Erythroblast (primary cell): ENCODE measurements at places on chromosomes 13 and 19.

DNA sequence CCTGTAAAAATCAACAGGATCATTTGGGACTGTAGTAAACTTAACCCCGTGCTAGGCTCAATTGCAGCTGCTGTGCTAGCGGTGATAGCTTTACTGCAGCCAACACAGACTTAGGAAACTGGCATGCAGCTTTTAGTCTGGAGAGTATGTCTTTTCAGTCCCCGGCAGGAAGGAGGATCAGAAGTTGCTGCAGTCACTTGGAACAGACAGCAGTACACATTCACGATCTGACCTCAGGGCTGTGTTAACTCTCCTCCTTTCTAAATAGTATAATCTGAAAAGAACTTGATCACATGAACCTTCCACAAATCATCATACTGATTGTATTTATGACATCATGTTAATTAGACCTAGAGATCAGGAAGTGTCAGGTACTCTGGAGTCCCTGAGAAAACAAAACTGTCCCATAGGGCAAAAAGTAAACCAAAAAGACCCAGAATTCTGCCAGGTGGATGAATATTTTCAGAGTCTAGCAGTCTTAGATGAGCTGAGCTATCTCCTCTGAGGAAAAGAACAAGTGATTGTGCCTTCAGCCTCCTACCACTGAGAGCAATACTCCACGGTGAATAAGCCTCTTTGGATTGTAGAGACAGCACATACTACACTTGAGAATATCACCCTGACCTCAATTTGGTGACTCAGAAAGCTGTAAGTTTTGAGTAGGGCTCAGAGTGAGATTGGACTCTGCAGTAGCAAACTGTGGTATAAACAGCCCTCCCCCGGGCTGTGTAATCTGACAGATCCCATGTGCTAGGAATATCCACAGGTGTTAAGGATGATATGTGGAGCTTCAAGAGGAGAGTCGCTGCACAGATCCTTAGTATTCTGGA lies 181.0 kb upstream of the GPR12 start:
- DNase-seq, result no peak

- no peak for DNase-seq
These were observed 15.2 kb downstream of the F10 start for GRCh38 chr13:113137691-113138298.

GRCh38 chr19:8196271-8196927 lies 12.8 kb upstream of the CERS4 start:
- no peak for DNase-seq

GRCh38 chr13:21362741-21363140 lies 96.4 kb downstream of the ZDHHC20 start:
- DNase-seq, result peak; percentile 37

DNA sequence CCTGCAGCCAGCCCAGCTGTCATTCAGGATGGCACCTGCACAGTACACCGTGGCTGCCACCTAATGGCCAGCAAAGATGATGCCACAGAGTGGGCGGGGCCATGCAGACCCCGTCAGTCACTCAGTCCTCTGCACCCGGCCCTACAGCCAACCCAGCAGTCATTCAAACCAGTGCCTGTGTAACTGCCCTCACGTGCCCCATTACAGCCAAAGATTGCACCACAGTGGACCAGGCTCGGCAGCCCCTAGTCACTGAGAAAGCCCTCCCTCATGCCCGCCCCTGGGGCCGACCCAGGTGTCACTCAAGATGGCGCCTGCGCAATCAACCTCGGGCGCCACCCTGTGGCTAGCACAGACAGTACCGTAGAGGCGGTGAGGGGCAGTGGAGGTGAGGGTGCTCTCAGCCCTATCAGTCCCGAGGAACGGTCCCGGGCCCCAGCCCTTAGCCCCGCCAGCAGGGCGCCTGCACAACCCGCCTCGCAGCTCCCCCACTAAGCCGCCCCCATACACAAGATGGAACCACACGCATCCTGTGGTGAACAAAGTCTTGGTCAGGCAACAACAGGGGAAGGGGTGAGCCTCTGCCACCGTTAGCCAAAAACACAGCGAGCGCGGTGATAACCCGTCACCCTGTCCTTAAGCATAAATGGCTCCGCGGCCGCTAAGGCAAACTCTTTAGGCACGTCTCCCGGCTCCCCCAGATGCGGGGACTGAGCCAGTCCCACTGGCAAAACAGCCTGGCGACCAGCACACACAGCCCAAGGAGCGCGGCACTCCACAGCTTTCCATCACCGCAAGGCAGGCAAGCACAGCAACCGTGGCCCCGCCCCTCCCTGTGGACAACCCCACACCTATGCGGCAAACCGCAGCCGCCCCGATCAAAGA lies 2.3 kb downstream of the PEG3 start:
- DNase-seq, result peak; percentile 46

GRCh38 chr13:43894438-43894837 lies 14.7 kb downstream of the LACC1 start:
- DNase-seq, result peak; percentile 4

GRCh38 chr13:97110936-97111335 lies 111.2 kb upstream of the MBNL2 start:
- DNase-seq, result no peak

GRCh38 chr19:45632468-45633196 lies 6.6 kb downstream of the EML2 start:
- DNase-seq, result peak; percentile 81

DNA sequence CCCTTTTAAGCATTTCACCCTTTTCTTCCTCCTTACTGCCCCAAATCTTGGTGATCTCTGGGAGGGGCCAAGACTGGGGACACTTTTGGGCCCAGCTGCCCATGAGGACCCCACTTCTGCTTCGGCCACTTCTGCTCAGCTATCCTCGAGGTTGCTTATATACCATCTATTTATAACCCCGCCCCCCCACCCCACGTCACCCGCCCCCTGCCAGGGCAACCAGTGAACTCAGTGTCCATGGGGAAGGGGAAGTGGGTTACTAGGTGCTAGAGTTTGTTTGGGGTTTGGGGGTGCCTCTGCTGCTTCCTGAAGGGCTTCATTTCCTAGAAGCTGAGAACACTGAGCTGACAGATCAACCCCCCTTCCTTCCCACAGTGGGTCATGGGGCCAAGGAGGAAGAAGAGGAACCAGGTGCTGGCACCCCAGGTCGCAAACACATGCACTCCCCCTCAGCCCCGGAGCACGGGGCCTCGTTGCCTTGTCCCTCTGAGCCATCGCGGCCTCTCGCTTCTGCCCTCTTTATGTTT lies 6.1 kb upstream of the ADGRE5 start:
- DNase-seq, result no peak

DNA sequence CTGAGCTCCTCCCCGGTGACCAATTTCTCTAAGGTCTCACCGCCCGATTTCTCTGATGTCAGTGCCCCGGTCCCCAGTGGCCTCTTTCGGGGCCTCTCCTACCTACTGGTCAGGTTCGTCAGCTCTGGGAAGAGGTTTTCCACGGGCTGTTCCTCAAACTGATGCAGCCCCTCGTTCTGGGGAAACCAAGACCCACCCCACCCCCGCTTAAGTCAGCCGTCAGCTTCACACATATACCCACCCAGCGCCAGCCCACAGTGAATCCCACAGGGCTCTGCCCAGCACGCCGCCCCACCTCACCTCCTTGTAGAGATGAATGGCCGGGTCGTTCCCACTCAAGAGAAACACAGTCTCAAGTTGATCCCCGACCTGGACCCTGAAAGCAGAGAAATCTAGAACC lies 3.4 kb downstream of the KPTN start:
- no peak for DNase-seq

GRCh38 chr13:25179832-25180774 lies 8.0 kb upstream of the AMER2 start:
- no peak for DNase-seq

GRCh38 chr13:43245374-43245964 lies 222.1 kb downstream of the DNAJC15 start:
- DNase-seq, result no peak

GRCh38 chr19:2479556-2480194 lies 3.7 kb downstream of the GADD45B start:
- no peak for DNase-seq

DNA sequence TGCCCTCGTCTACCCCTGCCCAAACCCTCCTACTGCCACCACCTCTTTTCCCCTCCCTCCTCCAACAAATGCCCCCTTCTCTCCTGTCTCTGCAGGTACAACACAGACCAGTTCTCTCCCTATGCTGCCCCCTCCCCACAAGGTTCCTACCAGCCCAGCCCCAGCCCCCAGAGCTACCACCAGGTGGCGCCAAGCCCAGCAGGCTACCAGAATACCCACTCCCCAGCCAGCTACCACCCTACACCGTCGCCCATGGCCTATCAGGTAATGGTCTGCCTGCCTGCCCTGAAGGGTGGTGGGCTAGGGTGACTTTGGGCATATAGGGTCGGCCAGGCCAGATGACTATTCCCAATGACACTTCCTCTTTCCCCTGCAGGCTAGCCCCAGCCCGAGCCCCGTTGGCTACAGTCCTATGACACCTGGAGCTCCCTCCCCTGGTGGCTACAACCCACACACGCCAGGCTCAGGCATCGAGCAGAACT lies 6.5 kb upstream of the TIMM50 start:
- peak; percentile 51 for DNase-seq

GRCh38 chr13:74204602-74205312 lies 70.6 kb upstream of the KLF12 start:
- no peak for DNase-seq

DNA sequence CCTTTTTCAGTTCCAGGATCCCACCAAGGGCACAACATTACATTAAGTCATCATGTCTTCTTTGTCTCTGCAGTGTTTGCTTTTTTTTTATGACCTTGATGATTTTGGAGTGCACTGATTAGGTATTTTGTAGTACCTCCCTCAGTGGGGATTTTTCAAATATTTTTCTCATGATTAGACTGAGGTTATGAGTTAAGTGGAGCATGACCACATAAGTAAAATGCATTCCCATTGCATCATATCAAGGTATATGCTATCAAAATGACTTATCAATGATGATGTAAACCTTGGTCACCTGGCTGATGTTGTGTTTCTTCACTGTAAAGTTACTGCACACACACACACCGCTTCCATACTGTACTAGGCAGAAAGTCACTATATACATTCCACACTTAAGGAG lies 96.7 kb upstream of the TRPC4 start:
- DNase-seq, result no peak

DNA sequence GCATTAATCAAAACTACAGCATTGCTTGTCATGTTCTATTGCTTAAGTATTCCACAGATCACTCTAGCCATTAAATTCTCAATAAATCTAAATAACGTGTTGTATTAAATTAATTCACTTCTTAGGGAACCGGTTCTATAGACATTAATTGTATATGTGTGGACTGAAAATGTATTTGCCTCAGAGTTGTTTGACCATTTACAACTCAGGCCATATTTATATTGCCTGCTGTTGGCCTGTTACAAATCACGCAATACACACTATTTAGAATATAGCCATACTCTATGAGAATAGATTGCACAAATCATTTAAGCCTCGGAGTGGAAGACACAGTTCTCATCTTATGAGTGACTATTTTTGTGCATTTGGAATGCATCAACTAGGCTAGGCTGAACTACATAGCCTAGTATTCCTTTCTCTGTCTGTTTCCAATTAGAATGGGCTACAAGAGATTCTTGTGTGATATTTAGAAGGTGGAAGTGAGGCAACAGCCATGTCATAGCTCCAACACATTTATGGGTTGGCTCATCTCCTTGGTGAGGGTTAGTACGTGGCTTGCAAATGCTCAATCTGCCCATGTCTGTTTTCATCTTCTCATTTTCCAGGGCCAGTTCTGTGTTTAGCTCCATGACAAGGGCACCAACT lies 1116.1 kb downstream of the PCDH9 start:
- no peak for DNase-seq

GRCh38 chr13:98222081-98222554 lies 45.0 kb upstream of the RNF113B start:
- peak; percentile 16 for DNase-seq

DNA sequence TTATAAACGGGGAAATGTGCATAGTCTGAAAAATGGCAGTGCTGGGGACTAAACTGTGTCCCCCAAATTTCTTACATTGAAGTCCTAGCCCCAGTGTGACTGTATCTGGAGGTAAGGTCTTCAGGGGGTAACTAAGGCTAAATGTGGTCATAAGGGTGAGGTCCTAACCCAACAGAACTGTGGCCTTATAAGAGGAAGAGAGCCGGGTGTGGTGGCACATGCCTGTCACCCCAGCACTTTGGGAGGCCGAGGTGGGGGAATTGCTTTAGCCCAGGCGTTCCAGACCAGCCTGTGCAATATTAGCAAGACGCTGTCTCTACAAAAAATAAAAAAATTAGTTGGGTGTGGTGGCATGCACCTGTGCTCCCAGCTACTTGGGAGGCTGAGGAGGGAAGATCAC lies 17.8 kb downstream of the PROZ start:
- DNase-seq, result peak; percentile 24

DNA sequence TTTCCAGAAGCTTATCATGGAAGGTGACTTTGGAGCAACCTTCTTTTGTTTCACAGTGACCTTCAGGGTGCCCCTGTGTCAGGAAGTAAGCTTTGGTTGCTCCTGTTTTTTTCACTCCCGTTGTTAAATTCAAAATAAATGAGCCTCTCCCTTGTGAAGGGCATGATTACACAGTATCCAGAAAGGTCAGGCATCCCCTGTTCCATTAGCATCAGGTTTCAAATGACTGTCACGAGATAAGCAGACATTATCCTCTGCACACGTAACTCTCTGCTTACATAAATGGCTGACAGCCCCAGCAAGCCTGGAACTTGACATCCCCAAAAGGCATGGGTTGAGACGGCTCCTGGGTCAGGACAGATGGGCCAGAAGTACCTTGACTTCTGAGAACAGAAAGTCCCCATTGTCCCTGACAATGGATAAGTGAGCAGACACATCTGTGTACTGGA lies 52.0 kb downstream of the RAB20 start:
- DNase-seq, result peak; percentile 16

DNA sequence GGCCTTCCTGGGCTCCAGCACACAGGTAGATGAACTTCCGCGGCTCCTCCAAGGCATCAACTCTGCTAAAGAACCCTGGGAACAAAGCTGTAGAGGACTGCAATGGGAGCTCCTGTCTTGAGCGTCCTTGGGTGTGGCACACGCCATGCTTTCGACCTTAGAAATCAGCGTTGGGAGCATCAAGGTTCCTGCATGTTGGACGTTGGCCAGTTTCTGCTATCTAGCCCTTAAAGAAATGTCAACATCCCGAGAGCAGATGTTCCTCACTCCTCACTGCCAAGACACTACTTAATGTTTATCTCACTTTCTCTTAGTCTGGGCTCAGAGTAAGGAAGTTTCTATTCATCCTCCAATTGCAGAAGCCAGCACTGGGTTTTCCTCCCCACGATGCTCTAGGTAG lies 70.6 kb upstream of the MEDAG start:
- peak; percentile 18 for DNase-seq

GRCh38 chr19:58559275-58560006 lies 1.0 kb upstream of the UBE2M start:
- no peak for DNase-seq

- DNase-seq, result no peak
These were observed 4.5 kb downstream of the NTN5 start for GRCh38 chr19:48668332-48668731.
